ENCODE measurements at places on chromosomes 1 and 21.
A peak's percentile ranks its signal among the peaks of the same experiment; 100 is the strongest.

DNA sequence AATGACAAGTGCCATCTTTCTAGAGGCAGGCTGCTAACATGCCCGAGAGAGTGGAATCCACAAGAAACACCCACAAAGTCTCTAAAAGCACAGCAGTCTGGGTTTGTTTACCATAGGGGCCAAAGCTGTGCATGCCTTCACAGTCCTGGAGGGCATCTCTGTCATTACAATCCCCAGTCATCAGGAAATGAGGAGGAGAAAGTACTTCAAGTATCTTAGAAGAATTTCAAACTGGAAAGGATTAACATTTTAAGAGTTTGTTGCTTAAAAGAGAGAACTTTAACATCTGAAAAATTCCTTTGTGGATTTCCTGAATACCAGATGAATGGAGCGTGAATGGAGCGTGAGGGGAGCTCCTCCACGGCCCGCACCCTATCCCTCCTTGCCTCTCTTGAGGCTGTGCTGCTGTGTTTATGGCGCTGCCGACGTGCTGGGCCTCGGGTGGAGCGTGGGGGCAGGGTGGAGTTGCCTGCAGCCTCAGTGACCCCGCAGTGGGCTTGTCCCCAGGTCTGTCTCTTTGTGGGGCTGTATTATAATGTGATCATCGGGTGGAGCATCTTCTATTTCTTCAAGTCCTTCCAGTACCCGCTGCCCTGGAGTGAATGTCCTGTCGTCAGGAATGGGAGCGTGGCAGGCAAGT is 23.3 kb downstream of the SLC6A17 start:
- no peak for DNase-seq

DNA sequence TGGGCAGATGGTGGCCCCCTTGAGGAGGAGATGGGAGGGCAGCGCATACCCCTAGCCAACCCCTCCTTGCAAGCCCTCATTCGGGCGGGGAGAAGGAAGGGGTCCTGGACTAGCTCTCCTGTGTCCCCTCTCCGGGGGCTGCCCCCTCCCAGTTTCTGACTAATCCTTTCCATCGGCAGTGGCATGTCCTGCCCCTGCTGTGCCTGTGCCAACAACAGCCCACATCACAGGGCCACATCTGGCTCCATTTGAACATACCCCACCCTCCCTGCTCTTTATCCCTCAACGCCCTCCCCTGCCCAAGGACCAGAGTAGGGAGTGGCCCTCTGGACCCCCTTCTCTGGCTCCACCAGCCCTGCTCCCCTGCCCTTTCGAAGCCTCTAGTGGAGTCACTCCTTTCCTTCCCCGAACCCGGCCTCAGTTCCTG is 11.0 kb upstream of the LMNA start:
- DNase-seq: no peak

DNA sequence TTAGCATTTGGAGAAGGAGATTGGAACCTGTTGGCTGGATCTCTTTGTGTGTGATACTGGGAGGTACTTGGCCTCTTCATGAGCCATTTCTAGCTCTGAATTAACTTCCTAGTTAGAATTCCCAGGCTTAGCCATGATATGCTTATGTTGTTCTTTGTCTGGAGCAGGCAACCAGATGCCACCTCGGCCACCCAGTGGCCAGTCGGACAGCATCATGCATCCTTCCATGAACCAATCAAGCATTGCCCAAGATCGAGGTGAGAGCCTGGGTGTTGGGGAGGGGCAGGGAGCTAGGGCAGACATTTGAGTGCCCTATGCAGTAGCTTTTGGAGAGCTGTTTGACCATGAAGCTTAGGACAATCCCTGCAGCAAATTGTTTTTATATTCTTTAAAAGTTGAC is 26.5 kb upstream of the PIGV start:
- no peak for DNase-seq

GRCh38 chr1:198495631-198496030 is 44.8 kb downstream of the ATP6V1G3 start:
- DNase-seq: peak; percentile 63

DNA sequence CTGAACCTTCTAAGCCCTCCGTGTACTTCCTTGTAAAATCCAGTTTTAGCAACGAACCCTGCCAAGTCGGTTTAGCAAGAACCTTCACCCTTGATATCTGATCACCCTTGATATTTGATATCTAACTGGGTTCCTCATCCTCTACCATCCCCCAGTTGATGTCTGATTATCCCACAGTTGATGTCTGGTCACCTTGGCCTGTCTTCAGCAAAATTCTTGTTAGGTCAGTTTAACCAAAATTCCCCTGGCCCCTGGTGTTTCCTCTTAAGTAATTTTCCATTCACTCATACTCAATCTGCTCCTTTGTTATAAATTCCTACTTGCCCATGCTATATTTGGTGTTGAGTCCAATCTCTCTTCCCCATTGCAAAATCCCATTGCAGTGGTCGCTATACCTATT is 114.5 kb upstream of the ZNHIT6 start:
- DNase-seq: no peak

GRCh38 chr21:39180429-39181019 is 2.7 kb downstream of the PSMG1 start:
- no peak for DNase-seq

DNA sequence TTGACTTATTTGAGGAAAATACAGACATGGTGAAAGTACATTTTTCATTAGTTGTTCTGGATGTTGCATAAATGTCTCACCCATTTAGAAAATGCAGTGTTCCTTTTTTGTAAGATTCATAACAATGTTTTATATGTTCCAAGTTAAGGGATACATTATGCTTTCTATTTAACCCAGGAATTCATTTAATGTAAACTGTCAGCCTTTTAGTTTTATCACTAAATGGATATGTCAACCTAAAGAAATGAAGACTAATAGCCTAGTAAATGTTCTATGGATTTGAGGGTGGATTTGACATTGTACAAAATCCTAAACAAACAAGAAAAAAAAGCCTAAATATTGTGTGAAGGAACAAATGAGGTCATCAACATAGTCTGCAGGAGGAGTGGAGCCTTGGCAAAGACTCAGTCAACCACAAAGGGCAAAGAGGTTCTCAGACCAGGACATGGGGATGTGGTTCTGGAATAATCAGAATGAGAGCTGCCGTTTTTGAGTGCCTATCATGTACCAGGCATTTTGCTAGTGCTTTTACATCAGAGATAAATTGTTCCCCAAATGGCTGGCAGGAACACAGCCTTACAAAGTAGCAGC is 8.8 kb upstream of the INSL5 start:
- peak; percentile 59 for DNase-seq

GRCh38 chr1:91883470-91883869 is 2.5 kb downstream of the TGFBR3 start:
- peak; percentile 15 for DNase-seq

DNA sequence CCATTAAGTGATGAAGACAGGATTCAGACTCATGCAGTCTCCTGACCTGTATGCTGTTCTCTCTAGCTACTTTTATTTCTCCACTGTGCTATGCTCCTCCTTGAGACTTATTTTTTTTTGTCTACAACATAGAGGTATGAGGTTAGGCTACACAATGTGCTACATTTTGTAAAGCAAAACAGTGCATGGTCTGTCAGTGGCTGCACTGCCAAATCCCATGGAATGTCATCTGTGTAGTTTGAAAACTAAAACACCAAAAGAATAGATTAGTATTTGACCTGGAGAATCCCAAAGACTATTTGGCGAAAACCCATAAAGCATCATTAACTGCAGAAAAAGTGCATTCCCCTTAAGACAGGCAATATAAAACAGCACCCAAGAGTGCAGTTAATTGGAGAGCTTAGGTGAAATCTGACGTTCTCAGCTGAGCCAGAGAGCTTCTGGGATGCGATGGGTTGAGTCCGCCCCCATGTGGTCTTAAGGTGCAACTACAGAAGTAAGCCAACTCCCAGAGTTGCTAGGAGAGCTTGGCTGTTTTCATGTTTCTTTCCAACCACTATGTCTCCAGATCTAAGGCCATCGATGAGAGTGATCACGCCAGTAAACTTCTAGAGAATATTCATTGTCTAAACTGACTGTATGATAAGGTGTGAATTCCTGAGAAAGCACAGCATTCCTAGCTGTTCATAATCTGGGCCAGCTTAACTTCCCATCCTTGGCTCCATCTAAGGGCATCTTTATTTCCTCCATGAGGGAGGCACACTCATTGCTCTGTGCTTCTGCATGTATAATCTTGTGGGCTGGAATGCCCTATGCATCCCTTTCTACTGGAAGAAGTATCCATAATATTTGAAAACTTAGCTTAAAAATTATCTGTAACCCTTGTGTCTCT is 20.7 kb upstream of the CYP2J2 start:
- peak; percentile 39 for DNase-seq

- no peak for DNase-seq
Measured at GRCh38 chr1:7069931-7070330, 284.7 kb downstream of the CAMTA1 start.

DNA sequence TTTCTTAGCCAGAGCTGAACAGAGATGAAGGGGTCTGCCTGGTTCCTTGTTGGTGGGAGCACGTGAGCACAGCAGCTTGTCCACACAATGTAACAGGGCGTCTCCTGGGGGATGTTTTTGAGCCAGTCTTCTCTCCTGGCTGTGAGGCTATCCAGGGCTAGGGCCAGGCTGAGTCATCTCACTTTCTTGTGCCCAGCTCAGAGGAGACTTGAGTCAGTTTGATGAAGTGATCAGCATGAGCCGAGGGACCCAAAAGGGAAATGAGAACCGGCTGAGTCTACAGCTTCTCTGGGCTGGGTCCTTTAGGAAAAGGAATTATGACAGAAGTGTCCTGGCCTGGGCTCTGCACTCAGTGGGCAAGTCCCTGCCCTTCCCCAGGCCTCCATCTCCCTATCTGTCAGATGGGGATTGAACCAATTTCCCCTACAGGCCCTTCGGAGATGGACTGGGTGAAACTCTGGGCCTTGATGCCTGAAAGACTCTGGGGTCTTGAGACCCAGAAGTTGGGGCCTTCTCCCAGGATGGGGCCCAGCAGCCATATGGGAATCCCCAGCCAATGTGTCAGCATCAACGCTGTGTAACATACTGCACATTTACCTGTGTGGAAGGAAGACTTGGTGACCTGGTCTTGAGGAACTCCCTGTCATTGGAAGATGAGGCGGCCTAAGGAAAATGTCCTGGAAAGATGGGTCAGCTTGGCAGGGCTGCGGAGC is 36.6 kb downstream of the DMRTB1 start:
- DNase-seq: no peak

DNA sequence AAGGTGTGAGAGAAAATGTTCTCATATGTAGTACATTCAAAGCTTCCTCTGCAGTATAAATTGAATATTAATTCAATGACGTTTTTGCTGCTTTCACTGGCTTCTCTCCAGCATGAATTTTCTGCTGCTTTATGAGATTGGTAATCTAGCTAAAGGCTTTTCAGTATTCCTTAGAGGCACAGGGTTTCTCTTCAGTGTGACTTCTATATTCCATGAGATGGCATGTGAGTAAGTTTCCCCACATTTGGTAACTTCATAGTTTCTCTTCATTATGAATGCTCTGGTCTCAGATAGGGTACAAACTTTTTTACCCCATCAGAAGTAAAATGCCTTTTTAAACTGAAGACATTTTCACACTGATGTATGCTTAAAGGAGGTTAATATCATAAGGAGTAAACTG is 10.4 kb upstream of the KLF18 start:
- no peak for DNase-seq

DNA sequence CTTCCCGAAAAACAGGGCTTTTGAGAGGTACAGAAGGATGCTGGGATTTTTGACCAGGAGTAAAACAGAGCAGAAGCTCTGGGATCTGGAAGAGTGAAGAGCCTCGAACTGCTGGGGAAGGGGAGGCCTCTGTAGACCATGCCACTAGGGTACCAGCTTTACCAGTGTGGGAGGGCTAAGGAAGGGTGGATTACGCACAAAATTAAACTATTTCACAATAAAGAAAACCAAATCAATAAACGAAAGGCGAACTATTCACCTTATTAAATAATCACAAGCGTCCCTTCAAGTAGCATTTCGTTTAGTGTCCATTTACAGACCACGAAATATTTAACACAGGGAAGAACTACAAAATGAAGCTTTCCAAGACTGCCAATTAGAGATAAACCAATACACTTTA is 723 bp downstream of the CZIB start:
- DNase-seq: no peak

GRCh38 chr1:19759740-19760089 is 40.0 kb downstream of the TMCO4 start:
- no peak for DNase-seq

DNA sequence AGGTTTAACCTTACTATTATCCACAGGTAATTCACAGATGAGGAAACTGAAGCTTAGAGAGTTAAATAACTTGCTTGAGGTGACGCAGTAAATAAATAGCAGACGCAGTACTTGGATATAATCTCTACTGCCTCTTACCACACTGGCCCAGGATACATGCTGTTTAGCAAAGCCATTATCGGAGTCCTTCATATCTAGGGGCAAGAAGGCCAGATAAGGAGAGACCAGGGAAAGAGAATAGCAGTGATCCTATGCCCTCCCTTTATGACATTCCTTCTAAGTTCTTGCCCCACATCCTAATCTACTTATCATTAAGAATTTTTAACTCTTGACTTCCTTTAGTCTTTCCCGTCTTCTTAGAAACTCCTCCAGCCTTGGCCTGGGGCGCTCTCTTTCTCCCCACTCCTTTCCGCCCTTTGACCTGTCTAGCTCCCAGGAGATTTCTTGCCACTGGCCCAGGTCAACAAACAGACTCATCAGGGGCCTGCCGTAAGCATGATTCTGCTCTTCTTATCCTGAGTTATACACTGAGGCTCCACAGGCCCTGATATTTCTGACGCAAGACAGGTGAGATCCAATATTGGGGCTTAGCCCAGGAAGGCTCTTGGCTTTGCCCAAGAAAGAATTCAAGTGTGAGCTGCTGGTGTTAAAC is 11.4 kb upstream of the SLAMF1 start:
- DNase-seq: no peak

DNA sequence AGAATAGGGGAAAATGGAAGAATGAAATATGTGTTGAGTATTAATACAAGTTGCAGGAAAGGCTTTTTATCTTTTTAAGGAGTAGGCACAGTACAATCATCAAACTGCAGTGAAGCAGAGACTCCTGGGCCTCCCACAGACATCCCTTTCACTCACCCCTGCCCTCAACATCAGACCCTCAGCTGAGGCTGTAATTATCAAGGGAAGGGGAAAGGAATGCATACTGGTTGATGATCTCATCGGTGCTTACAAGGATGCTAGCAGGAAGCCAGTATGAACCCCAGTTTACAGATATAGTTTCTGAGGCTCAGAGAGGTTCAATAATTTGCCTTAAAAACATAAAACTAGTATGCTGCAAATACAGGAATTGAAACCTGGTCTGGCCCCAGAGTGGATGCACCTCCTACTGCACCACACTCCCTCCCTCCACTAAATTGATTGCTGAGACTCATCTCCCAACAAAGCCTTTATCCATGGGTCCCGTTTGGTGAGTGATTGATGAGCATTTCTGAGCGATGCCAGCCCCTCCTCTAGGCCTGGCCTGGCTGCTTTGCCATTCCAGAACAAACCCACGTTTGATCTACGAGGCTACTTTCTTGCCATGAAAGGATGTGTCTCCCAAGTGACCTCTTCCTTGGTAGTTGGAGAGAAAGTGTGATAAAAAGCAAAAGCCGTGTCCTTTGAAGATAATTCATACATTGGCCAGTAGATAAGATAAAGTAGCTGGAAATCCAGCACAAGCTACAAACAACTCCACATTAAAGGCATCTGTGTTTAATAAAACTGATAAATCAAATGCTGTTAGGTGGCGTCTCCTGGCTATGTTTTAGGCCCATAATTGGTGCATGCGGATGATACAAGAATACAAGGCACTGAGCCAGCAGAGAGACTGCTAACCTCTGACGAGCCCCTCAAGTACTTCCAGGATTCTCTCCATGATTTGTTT is 233.9 kb upstream of the CAMK1G start:
- peak; percentile 87 for DNase-seq
